Brain pericyte (primary cell): ENCODE measurements at places on chromosomes 4 and X.
A peak's percentile ranks its signal among the peaks of the same experiment; 100 is the strongest.

DNA sequence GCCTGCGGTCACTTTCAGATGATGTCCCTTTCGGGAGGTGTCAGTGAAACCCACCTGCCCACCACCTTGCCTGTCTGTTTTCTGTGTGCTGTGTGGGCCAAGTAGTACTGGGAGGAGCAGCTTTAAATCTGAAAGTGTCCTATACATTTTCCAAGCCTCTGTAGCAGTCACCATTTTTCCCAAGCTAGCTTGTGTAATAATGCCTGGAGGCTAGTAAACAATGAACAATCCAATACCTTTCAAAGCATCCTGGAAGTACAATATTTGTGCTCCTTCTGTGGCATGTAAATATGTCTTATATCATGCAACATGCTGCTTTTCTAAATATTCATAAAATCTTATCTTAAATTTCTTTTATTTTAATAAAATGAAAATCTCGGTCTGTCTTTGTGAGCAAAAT lies 111.6 kb upstream of the C1GALT1C1 start:
- no peak for DNase-seq

GRCh38 chr4:154076921-154077320 lies 288.0 kb upstream of the SFRP2 start:
- DNase-seq = no peak

GRCh38 chr4:69855822-69856221 lies 4.1 kb downstream of the SULT1E1 start:
- DNase-seq = no peak

- DNase-seq = no peak
These were observed 156.7 kb downstream of the TENT5D start for GRCh38 chrX:80576806-80577533.

- no peak for DNase-seq
These were observed 2.1 kb downstream of the EBP start for GRCh38 chrX:48523682-48524081.

- no peak for DNase-seq
These were observed 48.9 kb downstream of the CXCL1 start for GRCh38 chr4:73918058-73918457.

- no peak for DNase-seq
These were observed 34.1 kb downstream of the CNKSR2 start for GRCh38 chrX:21408307-21408706.

GRCh38 chr4:48119646-48120045 lies 14.4 kb downstream of the TXK start:
- DNase-seq = no peak

DNA sequence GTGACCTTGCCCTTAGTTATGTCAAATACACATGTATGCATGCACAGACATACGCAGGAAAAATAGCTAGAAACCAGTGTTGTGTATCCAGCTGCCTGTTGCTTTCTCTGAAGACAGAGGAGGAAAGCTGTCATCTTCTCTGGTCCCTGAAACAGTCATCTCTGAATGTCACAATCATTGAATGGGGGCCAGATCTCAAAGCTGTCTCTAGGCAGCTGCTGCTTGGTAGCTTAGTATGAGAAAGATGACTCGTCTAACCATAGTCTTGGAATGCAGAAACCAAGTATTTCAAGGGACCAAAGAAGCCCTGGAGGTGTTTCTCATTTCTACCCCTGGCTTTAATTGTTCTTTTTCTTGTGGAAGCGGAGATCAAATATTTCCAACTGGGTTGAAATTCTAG lies 4.0 kb downstream of the GRIA3 start:
- DNase-seq = no peak

- DNase-seq = no peak
These were observed 52.2 kb downstream of the DCUN1D4 start for GRCh38 chr4:51895158-51895557.

DNA sequence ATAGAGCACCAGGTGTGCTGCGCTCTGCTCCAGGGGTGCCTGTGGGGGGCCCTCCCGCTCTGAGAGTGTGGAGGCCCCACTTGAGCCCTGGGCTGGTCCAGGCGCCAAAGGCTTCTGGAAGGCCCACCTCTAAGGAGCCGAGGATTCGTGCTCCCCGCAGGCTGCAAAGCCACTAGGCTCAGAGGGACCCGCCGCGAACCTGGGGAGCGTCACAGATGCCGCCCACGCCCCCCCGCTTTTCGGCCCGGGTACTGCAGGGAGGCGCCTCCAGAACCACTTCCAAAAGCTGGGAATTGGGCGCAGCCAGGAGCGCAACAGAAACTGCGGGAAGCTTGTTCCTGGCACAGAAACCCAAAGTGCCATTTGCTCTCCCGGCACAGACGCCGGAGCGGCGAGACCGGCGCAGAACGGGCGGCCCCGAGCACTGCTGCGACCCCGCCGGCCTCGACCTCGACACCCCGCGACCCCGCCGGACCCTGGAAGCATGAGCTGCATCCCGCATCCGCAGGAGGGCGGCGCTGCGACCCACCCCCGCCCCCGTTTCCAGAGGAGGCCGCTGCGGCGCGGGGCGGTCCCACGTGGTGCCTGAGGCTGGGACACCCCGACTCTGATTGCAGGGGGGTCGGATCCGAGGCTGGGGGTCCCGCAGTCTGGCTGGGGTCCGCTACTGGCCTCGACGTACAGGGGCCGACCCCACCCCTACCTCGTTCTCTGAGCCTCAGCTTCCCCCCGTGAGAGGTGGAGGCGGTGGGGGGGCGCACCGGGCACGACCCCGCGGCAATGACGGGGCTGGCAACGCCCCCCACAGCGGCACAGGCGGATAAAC lies 30.8 kb downstream of the CPLX1 start:
- DNase-seq = no peak

DNA sequence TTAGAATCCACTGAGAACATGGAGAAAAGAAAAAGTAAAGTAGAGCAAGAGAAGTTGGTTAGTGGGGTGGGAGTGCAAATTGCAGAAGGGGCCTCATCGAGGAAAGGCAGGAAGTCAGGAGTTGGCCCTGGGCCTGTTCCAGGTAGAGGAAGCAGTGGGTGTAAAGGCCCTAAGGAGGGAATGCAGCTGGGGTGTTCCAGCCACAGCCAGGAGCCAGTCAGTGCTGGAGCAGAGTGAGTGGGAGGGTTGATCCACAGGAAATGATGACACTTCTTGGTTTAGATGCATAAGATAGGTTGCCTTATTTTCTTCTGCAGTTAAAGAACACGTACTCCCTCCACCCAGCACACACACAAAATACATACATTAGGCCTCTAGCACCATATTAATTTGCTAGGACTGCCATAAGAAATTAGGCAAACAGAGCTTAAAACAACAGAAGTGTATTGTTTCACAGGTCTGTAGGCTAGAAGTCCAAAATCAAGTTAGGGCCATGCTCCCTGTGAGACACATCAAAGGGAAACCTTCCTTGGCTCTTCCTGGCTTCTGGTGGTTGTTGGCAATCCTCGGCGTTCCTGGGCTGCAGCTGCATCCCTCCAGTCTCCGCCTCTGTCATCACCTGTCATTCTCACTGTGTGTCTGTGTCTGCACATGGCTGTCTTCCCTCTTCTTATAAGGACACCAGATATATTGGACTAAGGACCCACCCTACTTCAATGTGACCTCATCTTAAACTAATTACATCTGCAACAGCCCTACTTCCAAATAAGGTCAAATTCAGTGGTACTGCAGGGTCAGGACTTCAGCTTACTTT lies 205.9 kb downstream of the AASDH start:
- DNase-seq = no peak

GRCh38 chr4:88623097-88623496 lies 30.8 kb downstream of the HERC3 start:
- no peak for DNase-seq

GRCh38 chr4:173398779-173399415 lies at the start of gene SCRG1:
TSS of gene SCRG1 (minus strand) at chr4:173399116. CDS start at chr4:173391414, 7,702 bp downstream.
- DNase-seq = no peak

GRCh38 chr4:113837397-113837796 lies 75.9 kb upstream of the CAMK2D start:
- DNase-seq = peak; percentile 30

DNA sequence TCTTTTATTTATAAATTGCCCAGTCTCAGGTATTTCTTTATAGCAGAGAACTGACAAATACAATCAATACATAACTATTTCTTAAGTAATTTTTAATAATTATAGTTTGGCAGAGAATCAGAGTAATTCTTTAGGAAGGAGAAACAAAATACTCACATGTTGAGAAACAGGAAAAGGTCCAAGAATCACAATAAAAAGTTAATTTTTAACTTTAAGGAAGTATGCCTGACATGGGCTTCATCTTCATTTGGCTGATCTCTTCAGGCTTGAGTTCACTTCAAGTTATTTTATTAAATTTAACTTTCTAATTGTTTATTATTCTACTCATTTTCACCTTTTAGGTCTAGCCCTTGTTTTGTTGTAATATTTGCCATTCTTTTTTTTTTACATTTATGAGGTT lies 36.1 kb upstream of the RNF150 start:
- DNase-seq = no peak

DNA sequence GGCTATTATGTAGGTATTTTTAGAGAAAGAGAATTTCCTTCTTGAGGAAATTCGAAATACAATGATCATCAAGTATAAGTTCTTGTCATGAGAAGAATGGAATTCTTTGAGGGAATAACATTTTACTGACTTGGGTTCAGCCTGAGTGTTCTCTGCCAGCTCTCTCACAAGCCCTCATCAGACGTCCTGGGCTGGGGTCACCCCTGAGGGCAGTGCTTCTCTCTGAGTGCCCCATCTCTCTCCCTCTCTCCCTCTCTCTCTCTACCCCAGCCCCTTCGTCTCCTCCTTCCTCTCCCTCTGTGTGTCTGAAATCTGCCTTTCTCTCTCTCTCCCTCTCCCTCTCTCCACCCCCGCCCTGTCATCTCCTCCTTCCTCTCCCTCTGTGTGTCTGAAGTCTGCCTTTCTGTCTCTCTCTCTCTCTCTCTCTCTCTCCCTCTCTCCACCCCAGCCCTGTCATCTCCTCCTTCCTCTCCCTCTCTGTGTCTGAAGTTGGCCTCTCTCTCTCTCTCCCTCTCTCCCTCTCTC lies 241.7 kb upstream of the PSAPL1 start:
- DNase-seq = no peak

- DNase-seq = no peak
These were observed 30.5 kb upstream of the PRKX start for GRCh38 chrX:3743801-3744439.

DNA sequence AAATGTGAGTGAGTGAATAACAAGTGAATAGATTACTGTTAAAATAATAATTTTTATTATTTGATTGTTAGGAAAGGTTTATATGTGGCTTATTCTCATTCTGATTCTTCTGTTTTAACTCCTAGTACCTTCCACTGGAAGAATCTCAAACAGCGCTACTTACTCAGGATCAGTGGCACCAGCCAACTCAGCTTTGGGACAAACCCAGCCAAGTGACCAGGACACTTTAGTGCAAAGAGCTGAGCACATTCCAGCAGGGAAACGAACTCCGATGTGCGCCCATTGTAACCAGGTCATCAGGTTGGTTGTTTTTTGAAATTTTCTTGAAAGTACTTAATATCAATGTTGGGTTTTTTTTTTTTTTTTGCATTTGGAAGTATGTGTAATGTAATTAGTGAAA lies 117.6 kb upstream of the BMPR1B start:
- no peak for DNase-seq
